Activated T-helper 17 cell treated with anti-CD3 and anti-CD28 coated beads, Interleukin-2, amount 50 U/mL, for 72 hours (primary cell): ENCODE measurements at places on chromosomes 12 and 14. TPM values are rescaled to one million over a fixed set of nuclear protein-coding genes. Genes with fewer than 3 reads are reported as not detected.

RPL10L gene
- not detected for total RNA-seq

ADCY4 gene
- total RNA-seq, result 10.5 TPM

BDKRB1 gene
- total RNA-seq, result not detected

NUP37 gene
- 63.6 TPM for total RNA-seq

MMAB gene
- total RNA-seq, result 22.2 TPM

DPPA3 gene
- not detected for total RNA-seq

TAS2R7 gene
- not detected for total RNA-seq

DNA sequence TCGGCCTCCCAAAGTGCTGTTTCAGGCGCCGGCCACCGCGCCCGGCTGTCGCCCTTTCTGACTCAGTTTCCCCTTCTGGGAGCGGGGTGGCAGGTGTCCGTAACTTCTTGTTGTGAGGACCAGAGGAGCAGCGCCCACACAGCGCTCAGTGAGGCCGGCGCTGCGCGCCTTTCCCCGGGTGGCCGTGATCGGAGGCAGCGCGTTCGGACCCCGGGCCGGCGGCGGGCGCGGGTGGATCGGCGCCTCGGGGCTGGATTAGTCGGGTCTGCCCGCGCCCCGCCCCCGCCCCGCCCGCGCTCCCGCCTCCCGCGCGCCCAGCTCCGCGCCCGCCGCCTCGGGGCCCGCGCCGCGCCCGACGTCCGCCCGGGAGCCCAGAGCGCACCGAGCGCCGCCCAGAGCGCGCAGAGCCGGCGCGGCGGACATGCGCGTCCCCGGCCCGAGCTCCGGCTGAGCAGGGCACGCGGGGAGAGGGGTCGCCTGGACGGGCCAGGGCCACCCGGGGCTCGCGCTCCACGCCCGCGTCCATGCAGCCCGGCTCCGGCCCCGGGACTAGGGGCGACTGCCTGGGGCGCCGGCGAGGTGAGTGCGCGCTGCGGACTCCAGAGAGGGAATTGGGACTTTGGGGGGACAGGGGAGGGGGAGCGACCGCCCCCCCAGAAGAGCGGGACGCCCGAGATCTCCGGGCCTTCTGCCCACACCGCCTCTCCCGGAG, 50.6 kb downstream of the LRCOL1 start:
- no peaks in the 10 kb centered on the region for H3K36me3 ChIP-seq
- no peaks in the 10 kb centered on the region for H3K27me3 ChIP-seq
- H3K4me1 ChIP-seq, result no peaks in the 10 kb centered on the region
- H3K27ac ChIP-seq, result no peak overlapping the region
- peak overlapping the region; percentile 55 for H3K4me3 ChIP-seq

DNA sequence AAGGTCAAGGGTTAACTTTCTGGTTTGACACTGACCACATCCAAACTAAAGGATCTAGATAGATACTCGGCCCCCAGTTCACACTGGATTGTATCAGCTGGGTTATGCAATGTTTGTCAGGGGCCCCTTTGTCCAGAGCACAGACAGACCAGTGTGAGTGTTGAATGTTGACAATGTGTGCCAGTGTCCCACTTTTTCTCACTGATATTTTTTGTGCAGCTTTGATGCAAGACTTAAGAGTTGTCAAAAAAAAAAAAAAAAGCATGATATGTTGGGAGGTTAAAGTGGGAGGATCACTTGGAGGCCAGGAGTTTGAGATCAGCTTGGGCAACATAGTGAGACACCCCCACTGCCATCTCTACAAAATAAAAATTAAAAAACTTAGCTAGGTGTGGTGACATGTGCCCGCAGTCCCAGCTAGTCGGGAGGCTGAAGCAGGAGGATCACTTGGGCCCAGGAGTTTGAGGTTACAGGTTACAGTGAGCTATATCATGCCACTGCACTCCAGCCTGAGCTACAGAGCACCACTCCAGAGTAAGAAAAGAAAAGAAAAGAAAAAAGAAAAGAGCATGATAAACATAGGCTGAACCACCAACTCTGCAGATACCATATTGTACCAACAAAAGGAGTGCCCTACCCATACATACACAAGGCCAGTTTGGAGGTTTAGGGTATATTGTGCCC, 97.5 kb downstream of the LGR5 start:
- no peak overlapping the region for H3K4me3 ChIP-seq
- no peaks in the 10 kb centered on the region for H3K27me3 ChIP-seq
- no peak for ATAC-seq
- no peaks in the 10 kb centered on the region for H3K4me1 ChIP-seq
- no peaks in the 10 kb centered on the region for H3K36me3 ChIP-seq

DNA sequence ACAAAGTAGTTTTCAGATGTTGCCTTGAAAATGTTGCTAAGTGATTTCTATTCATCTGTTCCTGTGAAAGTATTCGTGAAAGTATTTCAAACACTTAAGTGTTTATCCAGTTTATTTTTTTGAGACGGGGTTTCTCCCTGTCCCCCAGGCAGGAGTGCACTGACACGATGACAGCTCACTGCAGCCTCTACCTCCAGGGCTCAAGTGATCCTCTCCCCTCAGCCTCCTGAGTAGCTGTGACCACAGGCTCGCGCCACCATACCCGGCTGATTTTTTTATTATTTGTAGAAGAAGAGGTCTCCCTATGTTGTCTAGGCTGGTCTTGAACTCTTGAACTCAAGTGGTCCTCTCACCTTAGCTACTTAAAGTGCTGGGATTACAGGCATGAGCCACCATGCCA, 1.7 kb downstream of the ZDHHC17 start:
- H3K4me3 ChIP-seq, result peak overlapping the region; percentile 96
- H3K27ac ChIP-seq, result peak overlapping the region; percentile 95
- no peak for ATAC-seq
- peaks cover 12% of the 10 kb centered on the region for H3K4me1 ChIP-seq

DNA sequence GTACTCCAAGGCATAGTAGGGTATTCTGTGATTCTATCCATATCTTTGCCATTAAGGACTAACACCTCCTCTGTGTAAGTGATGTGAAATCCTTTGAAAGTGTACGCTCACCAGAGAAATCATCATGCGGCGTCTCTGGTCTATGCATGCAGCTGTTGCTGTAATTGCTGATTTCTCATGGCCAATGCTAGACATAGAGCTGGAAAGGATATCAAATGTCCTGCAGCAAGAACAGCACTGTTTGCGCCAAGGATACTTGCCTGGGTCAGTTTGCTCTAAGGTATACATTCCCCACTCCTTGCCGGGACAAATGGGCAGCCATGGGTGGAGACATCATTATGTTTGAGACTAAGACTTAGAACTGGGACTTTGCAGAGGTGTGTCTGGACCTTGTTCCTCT, 896.4 kb downstream of the BCL11B start:
- H3K27me3 ChIP-seq, result no peaks in the 10 kb centered on the region
- no peak overlapping the region for H3K27ac ChIP-seq
- H3K4me1 ChIP-seq, result no peaks in the 10 kb centered on the region
- no peaks in the 10 kb centered on the region for H3K36me3 ChIP-seq

DNA sequence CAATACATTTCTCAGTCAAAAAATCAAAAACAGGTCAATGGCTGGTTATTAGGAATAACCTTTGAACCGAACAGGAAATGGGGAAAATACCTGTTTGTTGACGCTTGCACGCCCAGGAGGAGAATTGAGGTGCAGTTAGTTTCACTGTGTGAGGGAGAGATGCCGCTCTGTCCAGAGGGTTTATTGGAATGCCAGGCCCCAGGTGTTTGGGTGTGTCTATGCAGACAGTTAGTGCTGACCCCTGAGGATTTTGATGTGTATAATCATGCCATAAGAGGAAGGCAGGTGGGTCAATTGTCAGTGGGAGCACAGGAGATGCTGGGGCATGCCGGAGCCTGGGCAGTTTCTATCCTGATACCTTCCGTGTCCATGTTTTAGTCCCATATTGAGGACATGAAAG, 100.8 kb upstream of the DIO3 start:
- H3K4me1 ChIP-seq, result no peaks in the 10 kb centered on the region
- no peaks in the 10 kb centered on the region for H3K36me3 ChIP-seq
- H3K27ac ChIP-seq, result no peak overlapping the region
- peaks cover 34% of the 10 kb centered on the region for H3K27me3 ChIP-seq

GRCh38 chr12:66555113-66555512, 123.8 kb downstream of the GRIP1 start:
- no peak overlapping the region for H3K27ac ChIP-seq
- H3K36me3 ChIP-seq, result no peaks in the 10 kb centered on the region
- no peaks in the 10 kb centered on the region for H3K4me1 ChIP-seq
- ATAC-seq, result no peak

DNA sequence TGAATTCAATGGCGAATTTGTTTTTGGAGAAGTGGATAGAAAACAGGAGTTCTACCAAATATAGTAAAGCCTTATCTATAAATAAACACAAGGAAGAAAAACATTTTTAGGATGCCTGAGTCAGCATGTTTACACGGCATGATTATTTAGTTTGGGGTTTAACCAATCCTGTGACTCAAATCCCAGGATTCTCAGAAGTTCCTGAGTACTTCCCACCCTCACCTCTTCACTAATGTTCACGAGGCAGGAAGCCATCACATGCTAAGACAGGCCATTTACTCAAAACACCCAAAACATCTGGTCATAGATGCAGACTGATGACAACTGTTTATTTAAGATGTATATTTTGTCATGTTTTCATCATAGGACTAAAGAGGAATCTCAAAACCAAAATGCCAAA, 3.4 kb upstream of the GLRX5 start:
- peak overlapping the region; percentile 96 for H3K27ac ChIP-seq
- peaks cover 48% of the 10 kb centered on the region for H3K4me1 ChIP-seq
- ATAC-seq, result no peak
- H3K27me3 ChIP-seq, result no peaks in the 10 kb centered on the region
- H3K36me3 ChIP-seq, result peaks cover 52% of the 10 kb centered on the region

- H3K4me1 ChIP-seq, result no peaks in the 10 kb centered on the region
- ATAC-seq, result no peak
- no peak overlapping the region for H3K4me3 ChIP-seq
- no peaks in the 10 kb centered on the region for H3K36me3 ChIP-seq
Measured at GRCh38 chr14:100880271-100881101, 23.0 kb downstream of the RTL1 start.

DNA sequence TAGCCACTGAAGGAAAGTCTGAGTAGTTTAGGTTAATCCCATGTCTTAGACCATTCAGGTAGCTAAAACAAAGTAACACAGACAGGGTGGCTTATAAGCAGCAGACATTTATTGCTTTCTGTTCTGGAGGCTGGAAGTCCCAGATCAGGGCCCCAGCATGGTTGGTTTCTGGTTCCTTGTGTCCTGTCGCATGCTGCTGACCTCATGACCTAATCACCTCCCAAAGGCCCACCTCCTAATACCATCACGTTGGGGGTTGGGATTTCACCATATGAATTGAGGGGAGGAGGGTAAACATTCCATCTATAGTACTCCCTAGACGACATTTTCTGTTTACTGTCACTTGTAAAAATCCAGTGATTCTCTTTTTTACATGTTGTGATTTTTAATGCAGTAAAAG, 148.6 kb downstream of the FBXL14 start:
- no peak overlapping the region for H3K4me3 ChIP-seq
- H3K4me1 ChIP-seq, result no peaks in the 10 kb centered on the region
- ATAC-seq, result no peak
- peaks cover 51% of the 10 kb centered on the region for H3K36me3 ChIP-seq

DNA sequence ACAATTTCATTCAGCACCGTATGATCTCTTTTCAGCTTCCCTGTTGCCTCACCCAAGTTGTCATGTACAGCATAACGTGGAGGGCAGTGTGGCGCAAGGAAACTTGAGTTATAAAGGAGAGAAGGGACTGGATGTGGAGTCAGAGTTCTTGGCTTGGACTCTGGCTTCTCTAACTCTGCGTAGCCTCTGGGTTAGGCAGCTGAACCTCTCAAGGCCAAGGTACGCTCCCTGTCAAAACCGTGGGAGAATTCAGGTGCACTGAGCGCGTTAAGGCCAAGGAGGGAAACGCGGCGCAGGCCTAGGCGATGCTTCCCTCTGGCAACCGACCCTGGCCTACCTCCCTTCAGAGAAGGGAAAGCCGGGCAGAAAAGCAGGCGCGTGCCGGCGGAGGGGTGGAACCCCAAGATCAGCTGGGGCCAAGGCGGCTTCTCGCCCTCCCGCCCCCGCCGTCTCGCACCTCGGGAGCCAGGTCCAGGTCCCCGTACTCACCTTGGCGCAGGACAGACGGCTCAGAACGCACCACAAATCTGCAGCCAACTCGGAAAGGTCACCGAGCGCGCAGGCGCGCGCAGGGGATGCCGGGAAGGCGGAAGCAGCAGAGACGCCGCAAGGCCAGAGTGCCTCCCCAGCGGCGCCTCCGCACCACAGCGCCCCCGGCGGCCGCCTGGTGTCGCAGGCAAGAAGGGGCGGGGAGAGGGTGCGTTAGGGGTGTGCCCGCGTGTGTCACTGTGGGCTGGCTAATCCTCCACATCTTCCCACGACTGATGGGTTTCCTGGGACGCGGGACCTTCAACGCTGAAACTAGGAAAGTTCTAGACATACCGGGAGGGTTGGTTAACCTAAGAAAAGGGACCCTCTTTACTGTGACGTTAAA, 7.0 kb upstream of the TDRD9 start:
- peak overlapping the region; percentile 91 for H3K27ac ChIP-seq
- H3K36me3 ChIP-seq, result peaks cover 25% of the 10 kb centered on the region
- H3K4me3 ChIP-seq, result peak overlapping the region; percentile 93
- no peaks in the 10 kb centered on the region for H3K4me1 ChIP-seq
- ATAC-seq, result peak; percentile 99
- peaks cover 4% of the 10 kb centered on the region for H3K27me3 ChIP-seq

GRCh38 chr14:101735453-101735852, 26.1 kb upstream of the PPP2R5C start:
- ATAC-seq, result no peak
- no peaks in the 10 kb centered on the region for H3K27me3 ChIP-seq
- no peaks in the 10 kb centered on the region for H3K36me3 ChIP-seq
- peaks cover 18% of the 10 kb centered on the region for H3K4me1 ChIP-seq

DNA sequence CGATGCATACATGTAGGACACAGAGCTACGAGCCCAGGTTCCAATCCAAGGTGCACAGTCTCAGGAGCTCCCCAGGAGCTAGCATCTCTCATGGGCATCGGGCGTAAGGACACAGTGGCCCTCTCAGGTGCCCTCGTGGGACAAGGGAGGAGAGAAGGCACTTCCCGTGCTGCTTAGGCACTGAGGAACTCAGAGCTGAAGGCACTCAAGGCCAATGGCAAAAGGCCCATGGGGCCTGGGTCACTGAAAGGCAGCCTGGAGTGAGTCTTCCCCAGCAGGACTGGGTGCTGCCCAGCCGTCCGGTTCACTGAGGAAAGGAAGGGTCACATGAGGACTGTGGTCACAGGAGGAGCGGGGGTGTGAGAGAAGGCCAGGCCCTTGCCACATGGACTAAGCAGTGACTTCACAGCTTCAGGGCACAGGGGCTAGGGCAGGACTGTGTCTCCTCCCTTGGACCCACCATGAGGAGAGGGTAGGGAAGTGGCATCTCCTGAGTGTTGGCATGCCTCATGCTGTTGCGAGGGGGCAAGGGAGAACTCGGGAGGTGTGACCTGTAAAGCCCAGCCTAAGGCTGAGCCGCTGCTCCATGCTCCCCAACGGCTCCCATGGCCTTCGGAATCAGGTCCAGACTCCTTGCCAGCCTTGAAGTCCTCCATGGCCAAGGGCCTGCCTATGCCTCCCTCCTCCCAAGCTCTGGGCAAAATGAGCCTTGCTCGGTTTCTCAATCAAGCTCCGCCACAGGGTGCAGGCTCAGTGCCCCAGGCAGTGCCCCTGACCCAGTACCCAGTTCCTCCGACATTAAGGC, 51.8 kb downstream of the CHGA start:
- no peak overlapping the region for H3K4me3 ChIP-seq
- no peaks in the 10 kb centered on the region for H3K27me3 ChIP-seq
- no peak for ATAC-seq
- no peak overlapping the region for H3K27ac ChIP-seq
- H3K36me3 ChIP-seq, result peaks cover 34% of the 10 kb centered on the region
- H3K4me1 ChIP-seq, result peaks cover 4% of the 10 kb centered on the region
